AG09309 (cell line): ENCODE measurements at places on chromosomes 2 and 18.

- no peak for DNase-seq
These were observed 271.3 kb downstream of the LRATD1 start for GRCh38 chr2:14903709-14904374.

DNA sequence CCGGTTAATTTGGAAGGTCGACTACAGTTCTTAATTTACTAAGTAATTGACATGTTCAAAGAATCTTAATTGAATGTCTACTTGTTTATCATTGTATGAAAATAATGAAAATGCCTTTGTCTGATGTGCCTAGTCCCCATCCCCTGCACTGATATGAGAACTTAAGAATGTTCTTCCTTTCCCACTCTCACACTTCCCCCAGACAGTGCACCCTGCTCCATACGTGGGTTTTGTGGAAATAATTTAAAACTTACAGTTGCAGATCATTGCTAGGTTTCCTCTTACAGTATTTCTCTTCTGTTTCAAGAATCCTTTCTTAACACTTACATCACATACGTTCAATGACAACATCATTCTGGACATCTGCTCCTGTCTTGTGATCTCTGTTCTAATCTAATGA is 3.5 kb downstream of the ICOS start:
- no peak for DNase-seq

- no peak for DNase-seq
These were observed 12.8 kb upstream of the MYO3B start for GRCh38 chr2:170165129-170165528.

DNA sequence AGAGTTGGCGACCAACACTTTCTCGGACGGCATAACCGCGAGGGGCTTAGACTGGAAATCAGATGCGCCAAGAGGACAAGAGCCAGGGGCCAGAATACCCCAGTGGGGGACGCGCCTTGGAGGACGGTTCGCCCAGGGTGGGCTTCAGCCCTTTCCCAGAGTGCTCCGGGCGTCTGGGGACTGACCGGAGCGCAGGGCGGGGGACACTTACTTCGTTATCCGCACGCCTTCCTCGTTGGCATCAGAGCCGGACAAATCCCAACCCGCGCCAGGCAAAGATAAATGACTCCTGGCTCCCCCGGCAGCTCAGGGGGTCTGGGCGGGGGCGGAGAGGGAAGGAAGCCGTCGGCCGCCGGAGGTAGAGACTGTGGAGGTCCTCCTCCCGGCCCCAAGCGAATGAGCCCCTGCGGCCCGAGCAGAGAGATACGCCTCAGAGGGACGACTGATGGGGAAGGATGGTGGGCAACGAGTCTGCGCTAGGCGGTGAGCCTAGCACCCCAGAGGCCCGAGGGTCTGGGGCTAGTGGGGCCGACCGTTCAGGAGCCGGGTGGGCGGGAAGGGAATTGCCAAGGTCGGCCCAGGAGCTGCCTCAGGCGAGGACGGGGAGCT is 4.7 kb upstream of the SATB2 start:
- no peak for DNase-seq

DNA sequence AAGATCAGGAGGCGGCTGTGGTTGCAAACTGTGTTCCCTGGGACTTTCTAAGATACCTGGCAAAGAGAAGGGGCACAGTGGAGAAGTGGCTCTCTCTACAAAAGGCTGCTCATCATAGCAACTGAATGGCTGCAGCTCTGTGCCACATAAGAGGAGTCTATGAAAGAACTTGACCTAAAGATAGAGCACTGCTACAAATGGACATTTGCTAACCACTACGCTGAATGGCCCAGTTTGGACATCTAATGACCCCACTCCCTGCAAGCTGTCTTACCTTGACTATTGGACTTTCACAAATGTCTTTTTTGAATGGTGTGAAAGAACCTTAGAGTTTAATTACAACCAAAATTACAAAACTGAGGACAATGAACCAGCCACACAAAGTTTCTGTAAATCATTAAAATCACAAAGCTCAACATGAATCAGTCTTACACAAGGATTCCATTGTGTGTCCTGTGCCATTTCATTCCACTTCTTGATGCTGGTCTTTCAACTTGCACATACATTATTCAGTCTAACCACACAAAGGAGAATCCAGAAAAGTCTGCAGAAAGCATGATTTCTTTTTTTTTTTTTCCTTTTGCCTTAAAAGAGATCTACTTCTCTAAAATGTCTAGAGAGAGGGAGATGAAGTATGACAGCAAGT is 154.0 kb downstream of the LAMA1 start:
- DNase-seq = no peak

GRCh38 chr2:241559323-241560161 is 997 bp downstream of the BOK start:
- DNase-seq = no peak

GRCh38 chr2:88764850-88765153 is 73.3 kb downstream of the RPIA start:
- DNase-seq = no peak

DNA sequence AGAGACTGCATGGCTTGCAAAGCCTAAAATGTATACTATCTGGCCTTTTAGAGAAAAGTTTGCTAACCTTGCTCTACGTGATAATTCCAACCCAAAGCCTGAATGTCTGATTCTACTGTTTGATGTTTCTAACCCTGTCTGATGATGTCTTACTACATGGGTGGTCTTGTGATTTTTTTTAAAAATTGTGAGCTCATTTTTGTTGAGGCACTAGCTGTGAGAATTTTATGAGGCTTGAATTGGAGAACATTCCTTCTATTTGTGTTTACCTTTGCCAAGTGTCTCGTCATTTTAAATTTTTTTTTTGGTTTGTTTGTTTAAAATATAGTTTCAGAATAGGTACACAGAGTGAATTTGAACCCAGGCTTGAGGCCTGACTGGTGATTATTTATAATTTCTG is 15.2 kb upstream of the LTBP1 start:
- DNase-seq = no peak

DNA sequence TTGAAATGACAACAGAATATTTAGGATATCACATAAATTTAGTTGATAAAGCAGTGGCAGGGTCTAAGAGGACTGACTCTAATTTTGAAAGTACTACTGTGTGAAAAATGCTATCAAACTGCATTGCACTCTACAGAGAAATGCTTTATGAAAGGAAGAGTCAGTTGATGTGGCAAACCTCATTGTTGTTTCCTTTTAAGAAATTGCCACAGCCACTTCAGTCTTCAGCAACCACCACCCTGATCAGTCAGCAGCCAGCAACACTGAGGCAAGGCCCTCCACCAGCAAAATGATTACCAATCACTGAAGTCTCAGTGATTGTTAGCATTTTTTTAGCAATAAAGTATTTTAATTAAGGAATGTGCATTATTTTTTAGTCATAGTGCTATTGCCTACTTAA is 488.7 kb upstream of the SLC39A10 start:
- no peak for DNase-seq

GRCh38 chr2:191617575-191617974 is 60.4 kb upstream of the NABP1 start:
- no peak for DNase-seq

- DNase-seq = no peak
These were observed 76.0 kb downstream of the CD8B2 start for GRCh38 chr2:106563195-106563594.

- no peak for DNase-seq
These were observed 87.3 kb upstream of the PPP1CB start for GRCh38 chr2:28664120-28664842.

DNA sequence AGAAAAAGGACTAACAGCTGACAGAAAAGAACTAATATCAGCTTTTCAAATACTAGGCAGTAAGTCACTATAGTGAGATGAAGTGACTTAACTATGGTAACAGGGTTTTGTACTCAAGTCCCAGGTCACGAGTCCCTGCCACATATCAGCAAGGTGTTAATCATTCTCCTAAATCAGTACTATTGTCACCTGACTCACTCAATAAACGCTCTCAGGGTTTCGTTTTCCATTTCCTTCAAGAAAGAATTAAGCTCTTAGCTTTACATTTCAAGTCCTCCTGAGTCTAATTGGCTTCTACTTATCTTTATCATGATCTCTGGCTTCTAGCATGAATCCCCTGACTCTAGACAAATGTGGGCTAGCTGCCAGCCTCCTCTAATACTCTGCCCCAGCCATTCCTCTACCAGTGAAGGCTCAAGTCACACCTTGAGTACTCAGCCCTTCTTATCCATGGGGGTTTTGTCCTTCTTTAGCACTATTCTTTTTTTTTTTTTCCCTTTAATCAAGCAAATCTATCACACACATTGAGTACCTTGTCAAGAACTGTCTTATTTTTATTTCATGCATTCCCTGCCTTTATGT is 20.0 kb downstream of the BUB1 start:
- DNase-seq = no peak

DNA sequence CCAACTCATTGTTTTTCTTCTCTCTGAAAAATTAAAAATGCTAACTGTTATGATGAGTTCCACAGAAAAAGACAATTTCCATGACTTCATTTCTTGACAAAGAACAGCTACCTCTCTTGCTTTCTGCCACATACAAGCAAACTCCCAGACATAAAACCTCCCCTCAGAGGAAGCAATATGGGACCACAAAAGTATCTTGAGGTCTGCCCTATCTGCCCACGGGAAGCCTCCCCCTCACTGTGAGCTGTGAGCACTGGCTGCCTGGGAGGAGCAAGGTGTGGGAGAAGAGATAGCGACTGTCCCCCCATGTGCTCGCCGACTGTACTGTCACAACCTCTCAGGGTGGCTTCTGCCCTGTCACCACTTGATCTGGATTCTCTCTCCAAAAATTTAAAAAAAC is 69.7 kb upstream of the NRP2 start:
- no peak for DNase-seq

DNA sequence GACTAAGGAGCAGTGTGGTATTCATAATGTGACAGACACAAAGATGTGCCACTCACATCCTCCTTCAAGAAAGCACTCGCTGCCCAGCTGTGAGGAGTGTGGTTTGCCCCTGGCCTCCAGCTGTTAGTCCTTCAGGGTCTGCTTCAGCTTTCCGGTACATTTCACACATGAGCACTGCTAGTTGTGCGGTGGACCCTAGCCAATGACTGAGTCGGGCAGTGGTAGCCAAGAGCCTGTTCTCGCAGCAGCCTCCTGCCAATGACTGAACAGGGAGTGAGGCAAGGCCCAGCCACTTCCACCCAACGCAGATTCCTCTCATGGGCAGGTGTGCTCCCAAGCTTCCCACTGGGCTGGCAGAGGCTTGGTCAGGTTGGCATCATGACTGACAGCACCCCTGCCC is 254.3 kb downstream of the RBM43 start:
- no peak for DNase-seq

GRCh38 chr18:58997811-58998337 is 133.2 kb downstream of the ZNF532 start:
- peak; percentile 95 for DNase-seq

DNA sequence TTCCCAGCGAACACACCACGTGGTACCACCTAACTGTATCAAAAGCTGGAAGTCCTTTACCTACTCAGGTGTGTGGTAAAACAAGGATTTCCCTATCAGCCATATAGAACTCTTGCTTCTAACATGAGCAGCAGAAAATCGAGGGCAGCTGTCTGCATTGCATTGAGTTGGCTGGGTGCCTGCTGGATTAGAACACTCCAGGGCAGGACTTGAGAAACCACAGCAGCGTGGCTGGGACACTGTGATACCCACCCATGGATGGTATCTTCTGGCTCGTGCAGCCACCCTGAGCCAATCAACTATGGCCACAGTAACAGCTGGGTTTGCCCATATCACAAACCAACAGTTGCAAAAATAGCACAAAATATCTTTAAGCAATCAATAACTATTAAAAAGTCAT is 188.3 kb downstream of the FBXO15 start:
- DNase-seq = no peak

GRCh38 chr18:27707201-27707600 is 469.7 kb downstream of the CDH2 start:
- no peak for DNase-seq

DNA sequence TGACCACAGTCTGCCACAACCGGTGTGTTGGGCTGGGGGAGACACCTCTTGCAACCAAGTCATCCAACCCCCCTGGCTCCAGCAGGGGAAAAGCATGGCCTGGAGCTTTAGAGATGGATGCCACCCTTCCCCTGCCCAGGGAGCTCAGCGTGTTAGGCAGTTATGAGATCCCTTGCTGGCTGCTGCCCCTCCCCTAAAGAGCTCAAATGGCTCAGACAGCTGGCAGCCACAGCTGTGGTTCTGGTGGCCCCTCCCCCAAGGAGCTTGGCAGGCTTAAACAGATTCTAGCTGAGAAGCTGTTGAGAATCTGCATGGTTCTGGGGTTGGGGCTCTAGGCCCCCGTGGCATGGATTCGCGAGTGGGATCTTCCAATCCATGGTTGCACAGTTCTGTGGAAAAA is 64.7 kb downstream of the TEX51 start:
- DNase-seq = no peak

- no peak for DNase-seq
These were observed 98.5 kb downstream of the CCDC141 start for GRCh38 chr2:178951266-178952006.

- no peak for DNase-seq
These were observed 36.1 kb downstream of the SPIRE1 start for GRCh38 chr18:12621742-12622306.

GRCh38 chr2:72134408-72134996 is 13.2 kb downstream of the CYP26B1 start:
- no peak for DNase-seq
